ENCODE measurements at places on chromosomes 13 and 19.

DNA sequence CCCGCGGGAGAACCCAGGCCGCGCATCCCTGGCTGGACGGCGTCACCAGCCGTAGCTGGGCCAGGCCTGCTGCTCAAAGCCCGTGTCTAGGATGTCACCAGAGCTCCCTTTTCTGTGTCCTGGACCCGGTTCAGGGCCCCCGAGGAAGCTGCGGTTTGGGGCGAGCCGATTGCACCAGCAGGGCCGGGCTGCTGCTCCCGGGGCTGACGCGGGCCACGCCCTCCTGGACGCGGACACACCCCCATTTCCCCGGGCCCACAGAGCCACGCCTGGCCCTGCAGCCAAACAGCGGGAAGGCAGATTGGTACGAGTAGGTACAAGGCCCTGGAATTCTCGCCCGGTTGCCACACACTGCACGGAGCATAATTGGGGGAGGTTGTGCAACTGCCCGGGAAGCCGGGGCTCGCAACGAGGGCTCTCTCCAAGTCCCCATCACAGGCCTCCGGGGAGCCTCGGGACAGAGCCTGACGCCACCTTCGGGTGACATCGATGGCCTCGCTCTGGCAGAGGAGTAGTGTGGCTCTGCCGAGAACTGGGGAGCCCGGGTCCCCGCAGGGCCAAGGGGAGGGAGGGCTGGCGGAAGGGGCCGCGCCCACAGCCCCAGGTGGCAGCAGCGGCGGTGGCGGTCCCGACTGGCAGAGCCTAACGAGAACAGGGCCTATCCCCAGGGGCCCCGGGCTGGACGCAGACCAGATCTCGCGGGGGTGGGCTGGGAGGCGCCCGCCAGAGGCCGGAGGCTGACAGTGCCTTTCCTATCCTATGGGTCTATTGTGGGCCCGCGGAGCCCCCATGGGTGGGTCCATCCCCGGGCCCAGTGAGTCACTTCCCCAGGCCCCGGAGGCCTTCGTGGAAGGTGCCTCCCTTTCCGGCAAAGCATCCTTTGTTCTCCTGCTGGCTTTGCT lies 23.5 kb downstream of the KCTD15 start:
- no peaks in the 10 kb centered on the region for H3K36me3 ChIP-seq
- H3K27me3 ChIP-seq: peaks cover 10% of the 10 kb centered on the region
- H3K27ac ChIP-seq: no peak overlapping the region
- peak; percentile 80 for DNase-seq

DNA sequence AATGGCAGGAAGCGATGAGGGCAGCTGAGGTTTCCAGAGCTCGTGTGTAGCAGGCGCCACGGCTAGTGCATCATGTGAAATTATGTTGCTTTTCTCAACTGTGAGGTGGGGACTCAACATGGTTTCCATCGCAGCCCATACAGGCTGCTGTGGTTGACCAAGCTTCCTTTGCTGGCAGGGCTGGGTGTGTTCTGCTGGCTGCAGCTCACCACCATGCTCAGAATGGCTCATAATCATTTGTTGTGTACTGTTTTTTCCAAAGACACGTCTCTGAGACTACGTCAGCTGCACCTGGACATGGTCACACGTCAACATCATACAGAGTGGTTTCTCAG lies 16.1 kb upstream of the RASA3 start:
- peaks cover 53% of the 10 kb centered on the region for H3K4me1 ChIP-seq
- peak; percentile 89 for DNase-seq
- peak overlapping the region; percentile 88 for H3K4me3 ChIP-seq
- peak overlapping the region; percentile 96 for H3K27ac ChIP-seq
- no peaks in the 10 kb centered on the region for H3K27me3 ChIP-seq

DNA sequence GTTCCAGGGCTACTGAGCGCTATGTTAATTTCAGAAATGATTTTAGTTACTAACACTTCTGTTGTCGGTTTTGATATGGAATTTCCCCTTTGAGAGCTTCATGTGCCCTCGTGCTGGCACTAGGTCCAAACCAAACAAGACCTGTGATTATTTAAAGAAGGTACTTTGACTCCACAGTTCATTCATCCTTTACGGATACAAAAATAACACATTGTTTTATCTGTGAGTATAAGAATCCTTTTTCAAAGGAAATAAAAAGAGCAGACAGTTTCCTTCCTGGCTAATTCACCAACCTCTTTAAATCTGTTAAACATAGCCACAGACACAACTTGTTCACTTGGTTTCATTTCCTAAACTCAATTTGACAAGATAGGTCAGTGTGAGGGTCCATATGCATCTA lies 141.2 kb downstream of the FLT1 start:
- no peak for DNase-seq
- H3K27ac ChIP-seq: no peak overlapping the region
- peaks cover 30% of the 10 kb centered on the region for H3K4me1 ChIP-seq

- H3K27ac ChIP-seq: peak overlapping the region; percentile 80
- peaks cover 64% of the 10 kb centered on the region for H3K4me1 ChIP-seq
- peak; percentile 25 for DNase-seq
- H3K27me3 ChIP-seq: peaks cover 5% of the 10 kb centered on the region
Observed at GRCh38 chr13:50080203-50080910, 65.1 kb downstream of the KCNRG start.

- no peak overlapping the region for H3K4me3 ChIP-seq
- H3K27ac ChIP-seq: no peak overlapping the region
- no peaks in the 10 kb centered on the region for H3K4me1 ChIP-seq
- H3K36me3 ChIP-seq: no peaks in the 10 kb centered on the region
Observed at GRCh38 chr19:9881720-9882119, 46.6 kb downstream of the PIN1 start.

GRCh38 chr13:75774176-75774575 lies 138.0 kb downstream of the LMO7 start:
- no peaks in the 10 kb centered on the region for H3K27me3 ChIP-seq
- H3K27ac ChIP-seq: peak overlapping the region; percentile 51
- H3K36me3 ChIP-seq: peaks cover 15% of the 10 kb centered on the region
- H3K4me3 ChIP-seq: no peak overlapping the region
- DNase-seq: no peak

GRCh38 chr19:3511506-3512251 lies 5.6 kb downstream of the FZR1 start:
- DNase-seq: no peak
- no peak overlapping the region for H3K4me3 ChIP-seq
- peaks cover 9% of the 10 kb centered on the region for H3K36me3 ChIP-seq

DNA sequence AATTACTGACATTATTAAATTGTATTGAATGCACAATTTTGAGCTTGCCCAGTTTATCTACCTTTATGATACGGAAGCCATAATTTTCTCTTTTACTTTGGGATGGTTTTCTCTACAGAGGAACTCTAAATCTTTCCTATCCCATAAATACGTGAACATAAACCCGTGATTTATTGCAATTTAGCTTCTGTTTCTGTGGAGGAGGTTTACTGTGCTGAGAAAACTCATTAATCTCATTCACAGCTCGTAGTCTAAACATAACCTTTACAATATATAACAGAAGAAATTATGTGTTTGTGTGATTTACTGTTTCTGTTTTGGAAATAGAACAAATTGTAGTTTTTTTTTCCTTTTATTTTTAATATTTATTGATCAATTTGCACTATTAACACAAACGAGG lies 207.1 kb upstream of the PCDH9 start:
- H3K27ac ChIP-seq: no peak overlapping the region
- no peaks in the 10 kb centered on the region for H3K36me3 ChIP-seq
- DNase-seq: no peak
- H3K4me1 ChIP-seq: no peaks in the 10 kb centered on the region
- H3K27me3 ChIP-seq: no peaks in the 10 kb centered on the region

DNA sequence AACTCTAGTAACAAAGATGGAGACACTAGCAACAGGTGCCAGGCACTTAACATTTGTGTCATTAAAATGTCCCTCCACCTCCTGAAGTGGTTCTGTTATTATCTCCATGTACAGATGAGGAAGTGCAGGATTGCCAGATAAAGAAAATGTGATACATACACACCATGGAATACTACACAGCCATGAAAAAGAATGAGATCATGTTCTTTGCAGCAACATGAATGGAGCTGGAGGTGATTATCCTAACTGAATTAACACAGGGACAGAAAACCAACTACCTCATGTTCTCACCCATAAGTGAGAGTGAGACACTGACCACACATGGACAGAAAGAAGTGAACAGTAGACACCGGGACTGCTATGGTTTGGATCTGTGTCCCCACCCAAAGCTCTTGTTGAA lies 60.5 kb downstream of the ZNF557 start:
- peaks cover 9% of the 10 kb centered on the region for H3K36me3 ChIP-seq
- no peak overlapping the region for H3K4me3 ChIP-seq
- H3K4me1 ChIP-seq: no peaks in the 10 kb centered on the region

GRCh38 chr13:21242236-21242635 lies 65.8 kb downstream of the MRPL57 start:
- no peak for DNase-seq
- no peak overlapping the region for H3K27ac ChIP-seq
- H3K36me3 ChIP-seq: no peaks in the 10 kb centered on the region
- H3K4me3 ChIP-seq: no peak overlapping the region
- peaks cover 6% of the 10 kb centered on the region for H3K4me1 ChIP-seq

GRCh38 chr13:41220401-41220800 lies 26.0 kb upstream of the KBTBD7 start:
- H3K4me3 ChIP-seq: no peak overlapping the region
- no peak overlapping the region for H3K27ac ChIP-seq

- peaks cover 21% of the 10 kb centered on the region for H3K27me3 ChIP-seq
- H3K36me3 ChIP-seq: peaks cover 13% of the 10 kb centered on the region
- H3K4me3 ChIP-seq: peak overlapping the region; percentile 37
Observed at GRCh38 chr19:15108145-15108844, 1.1 kb downstream of the SYDE1 start.

- no peak for DNase-seq
- no peaks in the 10 kb centered on the region for H3K4me1 ChIP-seq
- H3K27ac ChIP-seq: no peak overlapping the region
- no peaks in the 10 kb centered on the region for H3K27me3 ChIP-seq
Observed at GRCh38 chr19:28169168-28169887, 1043.6 kb downstream of the UQCRFS1 start.
